ENCODE measurements at places on chromosomes 6 and 20. TPM values are rescaled to one million over a fixed set of nuclear protein-coding genes. Genes with fewer than 3 reads are reported as not detected.

ADGRB3 gene
- total RNA-seq = not detected

LAMP5 gene
- total RNA-seq = not detected

MYB gene
- total RNA-seq = 7.5 TPM

GRCh38 chr6:170237999-170238740, 52.7 kb downstream of the DLL1 start:
- peaks cover 8% of the 10 kb centered on the region for H3K27me3 ChIP-seq
- DNase-seq = no peak
- no peaks in the 10 kb centered on the region for H3K36me3 ChIP-seq
- no peak overlapping the region for H3K4me3 ChIP-seq
- H3K27ac ChIP-seq = no peak overlapping the region

- DNase-seq = no peak
- no peaks in the 10 kb centered on the region for H3K36me3 ChIP-seq
- H3K4me1 ChIP-seq = no peaks in the 10 kb centered on the region
- H3K4me3 ChIP-seq = no peak overlapping the region
- no peak overlapping the region for H3K27ac ChIP-seq
These were observed 184.5 kb downstream of the COL21A1 start for GRCh38 chr6:56062836-56063235.

DNA sequence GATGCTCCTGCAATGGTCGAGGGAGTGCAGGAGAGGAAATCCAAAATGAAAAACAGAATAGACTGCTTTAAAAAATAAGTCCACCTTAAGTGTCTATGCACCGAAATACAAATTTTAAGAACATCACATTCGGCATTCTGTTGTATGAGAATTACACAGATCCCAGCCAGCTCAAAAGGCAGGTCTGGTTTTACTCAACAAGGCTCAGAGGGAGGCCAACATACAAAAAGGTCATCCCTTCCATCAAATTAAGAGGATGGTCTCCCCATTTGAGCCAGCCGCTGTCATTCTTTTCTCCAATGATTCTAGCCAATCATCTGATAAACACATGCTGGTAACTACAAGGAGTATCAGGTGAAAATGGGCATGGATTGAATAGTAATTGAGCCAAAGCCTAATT, 7.9 kb downstream of the ATXN1 start:
- peaks cover 53% of the 10 kb centered on the region for H3K4me1 ChIP-seq
- no peak overlapping the region for H3K27ac ChIP-seq
- H3K27me3 ChIP-seq = no peaks in the 10 kb centered on the region
- H3K36me3 ChIP-seq = peaks cover 62% of the 10 kb centered on the region
- no peak for DNase-seq

GRCh38 chr6:129521946-129522345, 188.0 kb downstream of the ARHGAP18 start:
- no peaks in the 10 kb centered on the region for H3K4me1 ChIP-seq
- H3K36me3 ChIP-seq = no peaks in the 10 kb centered on the region
- no peak overlapping the region for H3K27ac ChIP-seq
- peaks cover 2% of the 10 kb centered on the region for H3K27me3 ChIP-seq
- DNase-seq = no peak

- H3K27me3 ChIP-seq = peaks cover 7% of the 10 kb centered on the region
- H3K27ac ChIP-seq = no peak overlapping the region
- H3K4me3 ChIP-seq = no peak overlapping the region
- no peak for DNase-seq
- H3K4me1 ChIP-seq = no peaks in the 10 kb centered on the region
These were observed 24.9 kb upstream of the MAP3K4 start for GRCh38 chr6:160966493-160967229.

- no peaks in the 10 kb centered on the region for H3K27me3 ChIP-seq
- no peak overlapping the region for H3K4me3 ChIP-seq
- H3K27ac ChIP-seq = no peak overlapping the region
- no peaks in the 10 kb centered on the region for H3K36me3 ChIP-seq
- no peaks in the 10 kb centered on the region for H3K4me1 ChIP-seq
- DNase-seq = no peak
These were observed 54.6 kb downstream of the GMPR start for GRCh38 chr6:16292942-16293341.

DNA sequence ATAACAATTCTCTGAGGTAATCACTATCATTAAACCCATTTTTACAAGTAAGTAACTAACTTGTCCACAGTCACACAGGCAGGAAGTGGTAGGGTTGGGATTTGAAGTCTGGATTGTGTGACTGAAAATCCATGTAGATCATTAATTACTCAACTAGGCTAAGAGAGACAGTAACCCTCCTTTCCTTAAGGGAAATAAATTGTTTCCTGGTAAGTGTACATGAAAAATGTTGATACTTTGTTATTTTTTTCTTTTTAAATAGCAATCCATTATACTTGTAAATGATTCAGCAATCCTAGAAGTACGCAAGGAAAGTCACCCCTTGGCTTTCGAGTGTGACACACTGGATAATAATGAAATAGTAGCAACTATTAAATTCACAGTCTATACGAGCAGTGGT, 11.6 kb downstream of the SPACA1 start:
- H3K27me3 ChIP-seq = no peaks in the 10 kb centered on the region
- no peaks in the 10 kb centered on the region for H3K36me3 ChIP-seq
- no peak overlapping the region for H3K27ac ChIP-seq
